ENCODE measurements at places on chromosomes 7 and 10.

DNA sequence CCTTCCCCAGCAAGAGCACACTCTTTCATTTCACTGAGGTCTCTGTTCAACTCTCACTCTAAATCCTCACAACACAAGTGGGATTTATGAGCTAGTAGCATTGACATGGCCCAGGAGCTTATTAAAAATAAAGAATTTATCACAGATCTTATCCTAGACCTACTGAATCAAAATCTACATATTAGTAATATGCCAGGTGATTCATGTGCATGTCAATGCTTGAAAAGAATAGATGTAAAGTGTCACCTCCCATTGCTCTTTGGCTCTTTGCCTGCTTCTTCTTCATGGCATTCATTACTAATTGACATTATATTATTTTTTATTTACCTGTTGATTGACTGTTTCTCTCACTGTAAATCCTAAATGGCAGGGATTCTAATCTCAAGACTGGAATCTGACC lies 459.2 kb upstream of the LRRTM3 start:
- no peak for DNase-seq

GRCh38 chr10:45433716-45434469 lies 59.9 kb downstream of the ALOX5 start:
- no peak for DNase-seq

GRCh38 chr7:69959789-69960499 lies 361.7 kb downstream of the AUTS2 start:
- DNase-seq, result no peak

- no peak for DNase-seq
These were observed 79.3 kb upstream of the AFAP1L2 start for GRCh38 chr10:114483575-114483974.

GRCh38 chr10:73856261-73856660 lies 18.1 kb downstream of the CAMK2G start:
- peak; percentile 56 for DNase-seq

- peak; percentile 54 for DNase-seq
These were observed 16.7 kb downstream of the VIPR2 start for GRCh38 chr7:159127691-159128642.

DNA sequence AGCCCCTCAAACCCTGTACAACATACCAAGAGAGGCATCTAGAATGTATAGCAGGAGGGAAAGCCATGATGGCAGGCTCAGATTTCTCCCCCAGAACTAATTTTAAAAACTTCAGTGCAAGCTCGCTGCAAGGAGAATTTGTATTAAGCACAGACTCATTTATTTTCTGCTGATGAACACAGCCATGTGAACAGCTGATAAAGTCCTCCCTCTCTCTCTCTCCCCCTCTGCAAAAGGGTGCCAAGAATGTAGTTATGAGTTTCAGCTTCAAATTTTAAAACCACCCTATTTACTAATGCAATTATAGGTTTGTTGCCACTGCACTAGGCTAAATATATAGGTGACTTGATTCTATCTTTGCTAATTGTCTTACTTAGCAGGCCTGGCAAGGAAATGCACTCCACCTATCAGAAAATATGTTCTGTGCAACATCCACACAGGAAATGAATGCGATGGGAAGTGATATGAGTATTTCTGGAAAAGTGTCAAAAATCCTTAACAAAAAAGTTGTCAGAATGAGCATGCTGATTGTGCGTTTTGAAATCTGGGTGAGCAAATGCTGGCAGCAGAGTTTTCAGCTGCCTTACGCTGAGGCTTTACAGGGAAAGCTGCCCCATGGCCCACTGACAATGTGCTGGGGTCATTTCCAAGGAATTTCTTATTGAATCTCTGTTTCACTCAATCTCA lies 43.4 kb upstream of the GHITM start:
- no peak for DNase-seq

- no peak for DNase-seq
These were observed 175.6 kb upstream of the PFKP start for GRCh38 chr10:2891770-2892124.

DNA sequence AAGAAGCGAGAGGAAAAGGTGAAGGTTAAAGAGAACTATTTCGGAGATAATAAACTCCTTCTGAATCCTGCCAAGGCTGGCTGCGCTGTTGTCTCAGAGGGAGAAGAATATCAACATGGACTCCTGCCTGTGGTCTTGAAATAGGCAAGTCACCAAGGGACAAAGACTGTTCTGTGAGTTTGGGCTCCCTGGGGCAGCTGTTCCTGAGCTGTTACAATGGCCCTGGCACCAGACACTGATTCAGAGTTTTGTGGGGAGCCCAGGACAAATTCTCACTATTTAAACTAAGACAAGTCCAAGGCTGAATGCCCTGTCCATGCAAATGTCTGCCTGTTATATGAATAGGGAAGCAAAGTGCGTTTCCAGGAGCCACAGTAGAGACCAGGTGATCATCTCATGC lies 81.4 kb downstream of the PRPF18 start:
- peak; percentile 37 for DNase-seq

DNA sequence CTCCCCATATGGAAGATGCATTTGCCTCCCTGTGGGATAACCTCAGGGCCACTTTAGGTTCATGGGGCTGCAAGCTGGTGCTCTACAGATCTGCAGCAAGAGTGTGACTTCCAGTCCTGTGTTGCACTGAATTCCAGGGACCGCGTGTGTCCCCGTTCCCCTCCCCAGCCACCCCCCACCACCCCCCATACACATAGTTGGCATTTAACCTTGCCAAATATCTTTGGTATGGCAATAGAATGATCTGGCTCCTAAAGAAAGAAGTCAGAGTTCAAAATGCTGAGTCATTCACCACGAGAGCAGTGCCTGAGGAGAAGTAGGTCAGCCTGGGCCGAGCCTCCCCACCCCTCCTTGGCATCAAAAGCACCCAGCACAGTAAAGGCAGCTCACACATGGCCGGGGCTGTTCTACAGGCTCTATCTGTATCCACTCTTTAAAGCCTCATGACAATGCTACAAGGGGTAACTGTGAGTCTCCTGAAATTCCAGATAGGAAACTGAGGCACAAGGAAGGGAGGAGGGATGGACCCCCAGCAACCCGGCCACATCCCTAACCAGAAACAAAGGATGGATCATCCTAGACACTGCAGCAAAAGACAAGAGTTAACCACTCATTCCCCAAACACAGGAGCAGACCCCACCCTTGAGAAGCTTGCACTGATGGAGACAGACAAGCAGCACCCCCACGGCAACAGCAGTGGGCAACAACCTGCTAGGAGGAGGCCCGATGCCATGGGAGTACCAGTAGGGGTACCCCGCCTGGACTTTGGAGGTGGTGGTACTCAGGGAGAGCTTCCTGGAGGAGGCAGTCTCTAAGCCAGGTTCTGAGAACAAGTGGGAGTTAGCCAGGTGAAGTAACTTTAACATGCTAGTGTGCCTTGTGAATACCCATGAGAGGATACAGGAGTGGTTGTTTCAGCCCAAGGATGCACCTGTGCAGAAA lies 70.3 kb upstream of the NANOS1 start:
- peak; percentile 85 for DNase-seq

DNA sequence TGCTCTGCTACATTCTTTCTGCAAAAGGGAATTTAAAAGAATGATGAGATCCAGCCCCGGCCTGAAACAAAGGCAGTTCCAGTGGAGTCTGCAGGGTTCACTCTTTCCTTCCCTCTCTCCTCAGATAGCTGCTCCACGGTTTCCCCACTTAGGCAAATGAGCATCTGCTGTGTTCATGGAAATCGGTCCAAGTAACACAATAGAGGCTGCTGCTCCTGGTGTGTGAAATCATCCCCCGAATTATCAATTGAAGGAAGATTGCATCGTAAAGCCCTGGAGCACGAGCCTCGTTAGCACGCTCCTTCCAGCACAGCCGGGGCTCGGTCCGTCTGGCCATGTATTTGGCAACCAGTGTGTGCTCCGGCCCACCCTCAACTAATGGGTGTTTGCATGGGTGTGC lies 108.3 kb upstream of the DPP6 start:
- no peak for DNase-seq

GRCh38 chr7:100583132-100584053 lies 2.5 kb downstream of the LRCH4 start:
- peak; percentile 85 for DNase-seq

All from sigmoid colon (tissue), 7 donors.